ENCODE measurements at places on chromosomes 16 and 17.
A peak's percentile ranks its signal among the peaks of the same experiment; 100 is the strongest.

- no peak for DNase-seq
These were observed 26.2 kb downstream of the C16orf78 start for GRCh38 chr16:49399594-49400364.

DNA sequence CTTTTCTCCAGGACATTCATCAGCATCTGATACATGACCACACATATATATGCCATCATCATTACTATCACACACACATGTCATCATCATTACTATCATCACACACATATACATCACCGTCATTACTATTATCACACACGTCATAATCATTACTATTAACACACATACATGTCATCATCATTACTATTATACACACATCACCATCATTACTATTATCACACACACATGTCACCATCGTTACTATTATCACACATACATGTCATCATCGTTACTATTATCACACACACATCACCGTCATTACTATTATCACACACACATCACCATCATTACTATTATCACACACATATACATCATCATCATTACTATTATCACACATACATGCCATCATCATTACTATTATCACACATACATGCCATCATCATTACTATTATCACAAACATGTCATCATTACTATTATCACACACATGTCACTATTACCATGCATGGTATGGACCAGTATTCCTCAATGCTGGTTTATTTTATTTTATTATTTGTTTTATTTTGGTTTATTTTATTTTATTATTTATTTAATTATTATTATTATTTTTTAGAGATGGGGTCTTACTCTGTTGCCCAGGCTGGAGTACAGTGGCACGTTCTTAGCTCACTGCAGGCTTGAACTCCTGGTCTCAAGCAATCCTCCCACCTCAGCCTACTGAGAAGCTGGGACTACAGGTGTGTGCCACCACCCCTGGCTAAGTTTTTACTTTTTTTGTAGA, 46.3 kb upstream of the CNEP1R1 start:
- DNase-seq: no peak

- no peak for DNase-seq
These were observed 11.9 kb downstream of the SERPINF1 start for GRCh38 chr17:1773696-1774181.

DNA sequence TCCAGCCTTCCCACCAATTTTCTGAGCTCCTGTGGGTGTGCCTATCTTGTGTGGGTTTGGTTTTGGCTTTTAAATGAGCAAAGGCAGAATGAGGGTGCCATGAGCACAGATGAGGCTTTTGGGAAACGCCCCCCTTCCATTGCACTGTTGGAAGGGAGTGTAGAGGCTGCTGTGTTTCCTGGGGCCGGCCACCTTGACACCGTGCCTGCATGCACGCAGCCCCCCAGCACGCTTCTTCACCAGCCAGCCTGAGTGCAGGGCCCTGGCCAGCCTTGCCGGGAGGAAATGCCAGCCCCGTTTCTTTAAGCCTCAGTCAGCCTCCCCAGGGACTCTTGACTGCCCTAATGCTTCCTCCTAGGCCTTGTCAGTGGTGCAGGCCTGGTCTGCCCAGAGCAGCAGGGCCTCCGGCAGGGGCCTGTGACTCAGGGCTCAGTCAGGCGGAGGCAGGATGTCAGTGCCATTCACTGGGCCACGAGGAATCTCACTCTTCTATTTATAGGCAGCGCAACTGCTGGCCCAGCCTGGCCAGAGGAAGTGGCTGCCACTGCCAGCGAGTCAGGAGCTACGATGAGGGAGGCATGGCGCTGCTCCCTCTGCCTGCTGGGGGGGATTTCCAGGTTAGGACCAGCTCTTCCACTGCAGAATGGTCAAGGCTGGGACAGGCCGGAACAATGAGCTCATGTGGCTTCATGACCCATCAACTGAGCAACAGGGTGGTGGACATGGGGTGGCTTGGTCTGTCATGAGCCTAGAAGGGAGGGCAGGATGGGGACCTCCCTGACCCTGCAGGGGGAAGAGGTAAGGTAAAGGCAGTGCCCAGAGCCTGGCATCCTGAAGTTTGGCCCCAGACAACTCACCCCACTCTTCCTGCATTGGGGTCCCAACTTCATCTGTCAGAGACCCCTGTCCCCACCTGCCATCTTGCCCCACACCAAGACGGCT, 205.2 kb downstream of the RAB11FIP4 start:
- DNase-seq: peak; percentile 98

DNA sequence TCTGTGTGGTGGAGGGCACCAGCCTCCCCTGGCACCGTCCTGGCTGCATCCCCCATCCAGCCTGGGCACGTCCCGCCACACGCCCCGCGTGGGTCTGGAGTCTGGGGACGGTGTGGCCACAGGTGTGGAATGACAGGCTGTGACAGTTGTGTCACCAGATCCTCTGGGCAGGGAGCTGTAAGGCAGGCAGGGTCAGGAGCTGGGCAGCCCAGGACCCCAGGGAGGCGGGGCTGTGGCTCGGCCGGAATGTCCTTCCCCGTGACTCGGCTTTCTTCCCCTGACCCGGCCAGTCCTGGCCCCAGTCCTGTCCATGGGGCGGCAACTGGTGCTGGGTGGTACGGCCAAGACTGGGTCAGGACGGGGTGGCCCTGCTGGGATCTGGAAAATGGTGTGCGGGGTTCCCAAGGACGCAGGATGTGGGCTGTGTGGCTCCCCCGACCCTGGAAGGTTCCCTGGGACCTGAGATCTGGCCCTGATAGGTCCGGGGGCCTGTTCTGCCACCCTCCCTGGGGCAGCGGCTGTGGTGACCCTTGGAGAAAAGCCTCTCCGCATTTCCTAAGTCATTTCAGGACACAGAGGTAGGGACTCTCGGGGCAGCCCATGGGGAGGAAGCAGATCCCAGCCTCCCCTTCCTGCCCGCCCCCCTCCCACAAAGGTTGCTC, 3.3 kb upstream of the SLC16A3 start:
- DNase-seq: no peak

DNA sequence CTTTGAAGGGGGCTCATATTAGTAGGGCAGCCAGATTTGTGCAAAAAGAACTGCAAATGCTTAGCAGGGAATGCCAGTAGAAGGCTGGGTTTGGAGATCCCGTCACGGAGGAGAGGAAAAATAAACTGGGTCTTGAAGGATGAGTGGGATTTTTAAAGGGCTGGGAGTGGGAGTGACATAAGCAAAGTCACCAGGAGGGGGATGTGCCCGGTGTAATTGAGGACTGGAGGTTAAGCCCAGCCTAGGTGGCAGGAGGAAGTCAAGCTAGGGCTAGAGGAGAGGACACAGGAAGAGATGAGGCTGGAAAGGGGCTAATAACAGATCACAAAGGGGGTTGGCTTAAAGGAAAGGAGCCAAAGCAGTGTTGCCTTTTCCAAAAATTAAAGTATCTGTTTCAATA, 23.2 kb upstream of the LONP2 start:
- DNase-seq: no peak

DNA sequence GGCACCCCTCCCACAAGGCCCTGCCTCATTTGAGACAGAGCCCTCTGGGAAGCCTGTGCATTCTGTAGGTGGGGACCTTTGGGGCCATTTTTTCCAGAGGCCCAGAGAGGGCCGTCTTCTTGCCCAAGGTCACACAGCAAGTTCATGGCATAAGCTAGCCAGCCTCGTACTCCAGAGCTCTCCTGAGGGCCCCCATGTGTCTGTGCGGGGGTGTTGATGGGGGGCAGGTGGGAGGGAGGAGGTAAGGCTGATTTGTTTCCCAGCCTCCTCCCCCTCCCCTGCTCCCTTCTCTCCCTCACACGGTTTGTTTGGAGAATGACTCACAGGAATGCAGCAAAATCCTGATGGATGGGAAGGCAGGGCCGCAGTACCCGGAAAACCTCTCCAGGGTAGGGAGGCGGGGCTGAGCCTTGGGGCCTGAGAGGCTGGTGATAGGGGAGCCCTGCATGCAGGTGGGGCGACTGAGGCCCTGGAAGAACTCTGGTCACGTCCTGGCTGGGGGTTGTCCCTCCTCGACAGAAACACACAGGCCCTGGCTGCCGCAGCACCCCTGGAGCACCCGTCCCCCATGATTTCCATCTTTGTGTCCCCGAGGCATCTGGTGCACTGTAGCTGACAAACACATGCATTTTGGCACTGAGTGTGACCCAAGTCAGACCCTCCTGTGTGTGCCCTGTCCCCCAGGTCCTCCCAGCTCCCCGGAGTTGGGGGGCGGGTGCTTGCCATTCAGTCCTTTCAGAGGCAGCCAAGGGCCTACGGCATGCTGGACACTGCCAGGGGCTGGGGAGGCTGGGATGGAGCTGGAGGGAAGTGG, 29.7 kb downstream of the RAI1 start:
- DNase-seq: peak; percentile 89

- DNase-seq: no peak
These were observed 183.8 kb downstream of the CCDC182 start for GRCh38 chr17:57561072-57561861.

- peak; percentile 23 for DNase-seq
These were observed 920.2 kb upstream of the SOX9 start for GRCh38 chr17:71200597-71200996.

GRCh38 chr16:67902831-67903230, 9.8 kb downstream of the PSKH1 start:
- no peak for DNase-seq

GRCh38 chr17:13253733-13254410, 236.0 kb upstream of the ELAC2 start:
- DNase-seq: no peak

GRCh38 chr17:6686026-6686425, 27.1 kb downstream of the SLC13A5 start:
- no peak for DNase-seq

- no peak for DNase-seq
These were observed 137.1 kb downstream of the ZFHX3 start for GRCh38 chr16:72910875-72911274.

GRCh38 chr17:67245694-67246402, 852 bp upstream of the HELZ start:
- no peak for DNase-seq

DNA sequence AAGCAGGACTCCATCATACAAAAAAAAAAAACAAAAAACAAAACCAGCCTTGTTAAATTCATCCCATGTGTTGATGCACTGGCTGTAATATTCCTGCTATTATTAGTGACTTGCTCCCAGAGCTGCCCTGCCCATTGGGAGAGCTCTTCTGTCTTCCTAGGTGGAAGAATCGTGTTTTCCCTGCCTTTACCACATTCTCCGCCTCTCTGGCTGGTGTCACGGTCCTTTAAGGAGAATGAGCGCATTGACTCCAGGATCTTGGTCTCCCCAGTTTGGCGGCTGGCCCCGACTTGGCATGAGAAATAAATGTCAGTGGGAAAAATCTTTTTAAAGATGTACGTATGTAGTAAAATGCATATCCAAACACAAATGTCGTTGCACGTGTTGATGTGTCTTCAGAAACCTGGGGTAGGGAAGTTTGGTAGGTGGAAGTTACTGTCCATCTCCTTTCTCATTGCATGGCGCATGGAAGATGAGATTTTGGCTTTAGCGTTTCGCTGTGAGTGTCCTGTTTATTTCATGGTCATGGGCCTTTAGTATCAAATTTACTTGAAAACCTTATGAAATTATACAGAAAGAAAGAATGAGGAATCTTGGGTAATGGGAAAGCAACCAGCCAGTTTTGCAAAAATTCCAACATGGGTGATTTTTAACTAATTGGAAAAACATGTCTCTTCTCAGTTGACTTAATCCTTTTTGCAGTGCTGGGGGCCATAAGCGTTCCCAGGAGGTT, 15.5 kb downstream of the RMI2 start:
- DNase-seq: peak; percentile 60

DNA sequence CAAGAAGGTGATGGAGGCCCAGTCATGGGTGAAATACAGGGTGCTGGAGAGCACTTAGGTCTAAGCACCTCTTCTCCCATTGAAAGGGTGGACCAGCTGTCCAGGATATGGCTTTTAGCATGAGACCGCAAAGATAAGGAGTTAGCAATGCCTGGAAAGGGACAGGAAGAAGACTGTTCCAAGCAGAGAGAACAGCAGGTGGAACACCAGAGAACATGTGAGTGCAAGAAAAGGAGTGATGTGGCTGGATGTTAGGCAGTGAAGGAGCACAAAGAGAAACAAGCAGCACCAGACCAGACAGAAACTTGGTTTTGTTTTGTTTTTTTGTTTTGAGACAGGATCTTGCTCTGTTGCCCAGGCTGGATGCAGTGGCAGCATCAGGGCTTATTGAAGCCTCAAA, 45.4 kb upstream of the CCL1 start:
- DNase-seq: no peak

GRCh38 chr16:8867216-8867931, 1.4 kb downstream of the CARHSP1 start:
- no peak for DNase-seq

DNA sequence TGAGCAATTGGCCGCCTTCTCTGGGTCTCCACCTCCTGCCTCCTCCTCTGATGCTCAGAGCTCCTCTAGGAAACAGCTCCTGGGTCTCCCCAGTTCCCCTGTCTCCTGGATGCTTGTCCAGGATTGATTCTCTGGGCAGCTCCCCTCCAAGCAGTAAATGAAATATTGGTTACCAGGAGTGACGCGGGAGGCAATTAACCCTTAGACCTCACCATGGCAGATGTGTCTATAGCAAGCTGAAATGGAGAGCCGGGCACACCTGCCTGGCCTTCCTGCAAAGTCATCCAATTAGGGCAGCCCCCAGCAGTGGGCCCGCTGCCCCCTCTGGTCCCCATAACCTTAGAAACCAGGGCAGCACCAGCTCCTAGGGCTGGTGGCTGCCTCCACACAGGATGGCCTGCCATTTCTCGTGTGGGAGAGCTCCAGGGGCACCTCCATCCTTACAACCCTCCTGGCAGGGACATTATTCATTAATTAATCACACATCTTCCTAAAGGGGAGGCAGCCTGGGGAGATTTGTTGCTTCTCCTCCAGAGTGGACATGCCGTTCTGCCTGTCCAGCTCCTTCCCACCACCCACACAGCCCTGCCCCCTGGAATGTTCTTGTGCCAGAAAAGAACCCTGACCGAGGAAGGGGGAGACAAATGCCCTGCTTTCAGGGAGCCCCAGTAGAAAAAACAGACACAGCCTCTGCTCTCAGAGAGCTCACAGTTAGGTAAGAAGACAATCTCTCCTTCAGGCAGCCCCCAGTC, 8.3 kb upstream of the KIF18B start:
- DNase-seq: no peak

GRCh38 chr16:74893541-74893940, 91.4 kb downstream of the WDR59 start:
- DNase-seq: no peak

- DNase-seq: no peak
These were observed 6.6 kb downstream of the CD300C start for GRCh38 chr17:74539281-74539820.

Data from fibroblast of skin of abdomen (primary cell).